ENCODE measurements at places on chromosomes 16 and 17.

GRCh38 chr17:9166788-9167187 is 145.5 kb downstream of the NTN1 start:
- no peak for DNase-seq

GRCh38 chr16:87487361-87487924 is 5.4 kb downstream of the ZCCHC14 start:
- peak; percentile 13 for DNase-seq

DNA sequence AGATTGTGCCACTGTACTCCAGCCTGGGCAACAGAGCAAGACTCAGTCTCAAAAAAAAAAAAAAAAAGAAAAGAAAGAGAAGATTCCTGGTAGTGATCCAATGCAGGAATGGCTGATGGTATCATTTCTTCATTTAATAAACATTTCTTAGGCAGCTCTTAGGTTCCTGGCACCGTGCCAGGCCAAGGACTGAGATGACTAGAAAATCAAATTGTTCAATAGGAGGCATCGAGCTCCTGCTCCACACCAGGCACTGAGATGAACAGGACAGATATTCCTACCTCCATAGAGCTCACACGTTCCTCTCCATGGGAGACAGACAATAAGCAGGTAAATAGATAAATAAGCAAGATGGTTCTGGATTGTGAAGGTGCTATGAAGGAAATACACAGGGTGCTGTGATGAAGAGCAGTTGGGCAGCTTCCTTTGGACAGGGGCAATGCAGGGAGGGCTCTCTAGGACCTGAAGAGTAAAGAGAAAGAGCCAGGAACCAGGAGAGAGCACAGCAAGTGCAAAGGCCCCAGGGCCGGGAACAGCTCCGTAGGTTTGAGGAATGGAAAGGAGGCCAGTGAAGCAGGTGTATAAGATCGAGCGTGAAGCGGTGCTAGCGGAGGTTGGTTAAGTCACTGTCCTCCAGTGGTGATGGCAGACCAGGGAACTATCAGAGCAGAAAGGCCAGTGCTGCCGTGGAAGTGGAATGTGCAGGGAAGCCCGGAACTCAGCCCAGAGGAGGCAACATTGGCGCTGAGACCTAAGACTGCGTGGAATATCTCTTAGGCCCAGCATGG is 26.5 kb upstream of the CRHR1 start:
- no peak for DNase-seq

- no peak for DNase-seq
These were observed 6.9 kb downstream of the RARA start for GRCh38 chr17:40315678-40316570.

GRCh38 chr16:80754476-80754875 is 49.9 kb downstream of the CDYL2 start:
- DNase-seq: no peak

- no peak for DNase-seq
These were observed 35.7 kb downstream of the CDRT4 start for GRCh38 chr17:15431766-15432165.

GRCh38 chr17:6596081-6596480 is 39.7 kb upstream of the PITPNM3 start:
- DNase-seq: no peak

GRCh38 chr16:86892509-86892908 is 314.2 kb downstream of the FOXL1 start:
- no peak for DNase-seq

DNA sequence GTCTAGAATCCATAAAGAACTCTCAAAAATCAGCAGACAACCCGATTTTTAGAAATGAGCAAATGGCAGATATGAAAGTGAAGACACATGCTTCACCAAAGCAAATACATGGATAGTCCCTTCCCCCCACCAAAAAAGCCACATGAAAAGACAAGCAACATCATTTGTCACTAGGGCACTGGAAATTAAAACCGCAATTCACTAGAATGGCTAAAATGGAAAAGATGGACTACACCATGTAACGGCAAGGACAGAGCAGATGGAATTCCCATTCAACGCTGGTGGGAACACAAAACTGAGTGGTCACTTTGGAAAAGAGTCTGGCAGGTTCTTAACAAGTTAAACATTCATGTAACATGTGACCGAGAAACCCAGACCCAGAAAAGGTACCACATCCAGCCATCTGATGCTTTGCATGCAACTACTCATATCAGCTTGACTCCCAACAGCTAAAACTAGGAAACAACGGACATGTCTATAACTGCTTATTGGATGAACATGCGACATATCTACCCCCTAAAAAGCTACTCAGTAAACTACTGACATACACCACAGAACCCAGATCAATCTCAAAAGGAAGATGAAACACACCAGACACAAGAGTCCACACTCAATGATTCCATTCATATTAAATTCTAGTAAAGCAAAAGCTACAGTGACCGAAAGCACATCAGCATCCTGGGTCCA is 132.6 kb downstream of the ZNF778 start:
- peak; percentile 38 for DNase-seq

DNA sequence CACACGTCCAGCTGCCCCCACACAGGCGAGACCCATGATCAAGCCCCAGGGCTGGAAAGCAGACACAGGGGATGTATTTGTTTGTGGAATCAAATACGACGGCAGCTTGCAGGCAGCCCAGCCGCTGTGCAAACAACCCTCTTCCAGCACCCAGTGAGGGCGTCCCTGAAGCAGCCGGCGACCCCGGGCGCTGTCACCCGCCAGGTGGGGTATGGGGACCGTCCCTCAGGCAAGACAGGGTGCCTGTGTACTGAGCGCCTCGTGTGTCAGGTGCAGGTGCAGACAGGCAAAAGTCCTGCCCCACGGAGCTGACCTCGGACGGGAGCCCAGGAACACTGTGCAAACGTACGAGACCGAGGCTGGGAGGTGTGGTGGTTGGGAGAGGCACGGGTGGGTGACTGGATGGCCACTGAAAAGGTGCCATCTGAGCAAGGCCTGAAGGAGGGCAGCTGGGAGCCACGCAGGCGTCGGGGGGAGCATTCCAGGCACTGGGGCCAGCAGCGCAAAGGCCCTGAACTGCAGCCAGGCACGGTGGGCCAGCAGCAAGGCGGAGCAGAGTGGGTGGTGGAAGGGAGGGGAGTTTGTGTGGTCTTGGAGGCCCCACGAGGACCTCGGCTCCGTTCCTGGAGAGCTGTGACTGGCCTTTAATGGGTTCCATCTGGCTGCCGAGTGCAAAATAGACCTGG is 48.5 kb downstream of the CBFA2T3 start:
- DNase-seq: no peak

GRCh38 chr17:76543826-76544545 is 4.1 kb downstream of the PRCD start:
- no peak for DNase-seq

DNA sequence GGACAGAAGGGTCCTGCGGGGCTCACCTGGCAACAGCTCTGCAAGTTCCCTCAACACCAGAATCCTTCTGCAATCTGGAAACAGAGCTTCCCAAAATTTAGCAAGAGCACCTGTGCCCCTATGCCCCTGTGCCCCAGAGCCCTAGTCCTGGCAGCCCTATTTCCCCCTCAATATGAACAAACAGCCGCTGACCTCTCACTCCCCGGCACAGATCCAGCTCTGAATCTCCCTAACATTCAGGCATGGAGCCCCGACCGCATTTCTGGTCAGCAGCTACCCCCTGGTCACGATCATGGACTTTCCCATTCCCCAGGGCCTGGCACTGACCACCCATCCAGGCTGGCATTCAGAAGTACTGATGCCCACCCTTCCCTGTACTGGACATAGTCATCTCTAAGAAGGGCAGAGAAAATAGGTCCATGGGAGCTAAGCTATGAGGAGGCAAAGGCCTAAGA is 110.8 kb upstream of the SMURF2 start:
- DNase-seq: no peak

DNA sequence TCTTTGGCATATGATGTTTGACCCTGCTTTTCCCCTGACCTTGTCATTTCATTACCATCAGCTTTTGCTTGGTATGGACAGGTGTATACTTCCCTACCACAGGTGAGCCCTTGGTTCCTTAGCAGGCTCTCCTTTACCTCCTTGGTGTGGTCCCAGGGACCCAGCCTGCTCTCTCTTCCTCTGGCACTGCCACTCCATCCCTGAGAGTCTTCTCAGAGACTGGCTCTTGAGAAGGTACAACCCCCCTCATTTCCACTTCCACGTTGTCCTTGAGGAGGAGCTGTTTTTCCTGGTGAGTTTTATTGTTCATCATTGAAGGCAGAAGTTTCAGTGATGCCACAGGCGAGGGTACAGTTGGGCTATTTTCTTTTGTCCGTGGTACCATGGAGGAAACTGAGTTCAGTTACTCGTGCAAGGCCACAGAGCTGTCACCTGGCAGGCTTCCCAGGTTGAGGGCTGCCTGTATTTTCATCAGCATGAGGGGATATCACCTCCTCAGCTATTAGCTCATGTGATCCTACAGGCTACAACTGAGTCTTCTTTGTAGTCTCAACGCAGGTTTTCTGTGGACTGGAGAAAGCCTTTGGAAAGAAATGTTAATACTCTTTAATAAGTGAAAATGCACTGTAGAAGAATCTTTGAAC is 52.3 kb downstream of the MSI2 start:
- no peak for DNase-seq

- DNase-seq: no peak
These were observed 49.3 kb upstream of the FBXO47 start for GRCh38 chr17:39016193-39017153.

GRCh38 chr17:42642336-42642735 is 16.7 kb upstream of the TUBG2 start:
- DNase-seq: no peak

- peak; percentile 49 for DNase-seq
These were observed 13.9 kb upstream of the HELZ start for GRCh38 chr17:67258821-67259468.

GRCh38 chr17:30957741-30958140 is 13.1 kb upstream of the RNF135 start:
- DNase-seq: no peak

DNA sequence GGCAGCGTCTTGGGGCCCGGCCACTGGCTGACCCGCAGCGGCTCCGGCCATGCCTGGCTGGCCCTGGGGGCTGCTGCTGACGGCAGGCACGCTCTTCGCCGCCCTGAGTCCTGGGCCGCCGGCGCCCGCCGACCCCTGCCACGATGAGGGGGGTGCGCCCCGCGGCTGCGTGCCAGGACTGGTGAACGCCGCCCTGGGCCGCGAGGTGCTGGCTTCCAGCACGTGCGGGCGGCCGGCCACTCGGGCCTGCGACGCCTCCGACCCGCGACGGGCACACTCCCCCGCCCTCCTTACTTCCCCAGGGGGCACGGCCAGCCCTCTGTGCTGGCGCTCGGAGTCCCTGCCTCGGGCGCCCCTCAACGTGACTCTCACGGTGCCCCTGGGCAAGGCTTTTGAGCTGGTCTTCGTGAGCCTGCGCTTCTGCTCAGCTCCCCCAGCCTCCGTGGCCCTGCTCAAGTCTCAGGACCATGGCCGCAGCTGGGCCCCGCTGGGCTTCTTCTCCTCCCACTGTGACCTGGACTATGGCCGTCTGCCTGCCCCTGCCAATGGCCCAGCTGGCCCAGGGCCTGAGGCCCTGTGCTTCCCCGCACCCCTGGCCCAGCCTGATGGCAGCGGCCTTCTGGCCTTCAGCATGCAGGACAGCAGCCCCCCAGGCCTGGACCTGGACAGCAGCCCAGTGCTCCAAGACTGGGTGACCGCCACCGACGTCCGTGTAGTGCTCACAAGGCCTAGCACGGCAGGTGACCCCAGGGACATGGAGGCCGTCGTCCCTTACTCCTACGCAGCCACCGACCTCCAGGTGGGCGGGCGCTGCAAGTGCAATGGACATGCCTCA is 773 bp downstream of the NTN3 start:
- no peak for DNase-seq

GRCh38 chr16:77385481-77385880 is 49.4 kb downstream of the ADAMTS18 start:
- DNase-seq: no peak

- DNase-seq: no peak
These were observed 1349.6 kb upstream of the CDH8 start for GRCh38 chr16:63385714-63386432.

DNA sequence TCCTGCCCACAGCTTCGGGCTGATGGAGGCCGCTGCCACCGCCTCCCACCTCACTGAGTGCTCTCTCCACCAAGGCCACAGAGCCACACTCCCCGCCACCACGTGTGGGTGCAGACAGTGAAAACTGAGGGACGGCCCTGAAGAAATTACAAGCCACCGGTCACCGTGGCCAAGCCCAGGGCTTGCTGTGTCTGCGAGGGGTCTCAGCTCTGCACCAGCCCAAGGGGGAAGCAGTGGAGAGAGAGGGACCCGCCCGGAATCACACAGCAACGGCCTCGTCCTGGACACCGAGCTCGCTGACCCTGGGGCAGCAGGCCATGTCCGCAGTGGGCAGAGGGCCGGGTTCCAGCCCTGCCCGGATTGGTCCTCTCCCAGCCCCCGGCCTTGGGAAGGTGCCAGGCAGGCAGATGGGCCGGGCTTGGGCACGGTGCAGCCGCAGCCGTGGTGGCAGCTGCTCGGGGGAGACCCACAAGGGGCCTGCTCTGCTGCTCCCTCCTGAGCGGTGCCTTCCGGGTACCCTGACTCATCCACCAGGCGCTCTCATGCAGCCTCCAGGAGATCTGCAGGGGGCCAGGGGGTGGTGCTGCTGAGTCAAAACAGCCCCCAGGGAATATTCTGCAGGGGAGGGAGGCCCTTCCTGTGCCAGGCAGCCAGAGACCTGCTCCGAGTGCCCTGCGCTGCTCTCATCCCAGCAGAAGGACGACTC is 52.0 kb downstream of the CBFA2T3 start:
- no peak for DNase-seq

- DNase-seq: no peak
These were observed 75.2 kb upstream of the DHX40 start for GRCh38 chr17:59490216-59490615.

- no peak for DNase-seq
These were observed 59.0 kb upstream of the ATP2A3 start for GRCh38 chr17:4023220-4023619.

GRCh38 chr16:24918641-24919040 is 72.9 kb downstream of the SLC5A11 start:
- DNase-seq: no peak

DNA sequence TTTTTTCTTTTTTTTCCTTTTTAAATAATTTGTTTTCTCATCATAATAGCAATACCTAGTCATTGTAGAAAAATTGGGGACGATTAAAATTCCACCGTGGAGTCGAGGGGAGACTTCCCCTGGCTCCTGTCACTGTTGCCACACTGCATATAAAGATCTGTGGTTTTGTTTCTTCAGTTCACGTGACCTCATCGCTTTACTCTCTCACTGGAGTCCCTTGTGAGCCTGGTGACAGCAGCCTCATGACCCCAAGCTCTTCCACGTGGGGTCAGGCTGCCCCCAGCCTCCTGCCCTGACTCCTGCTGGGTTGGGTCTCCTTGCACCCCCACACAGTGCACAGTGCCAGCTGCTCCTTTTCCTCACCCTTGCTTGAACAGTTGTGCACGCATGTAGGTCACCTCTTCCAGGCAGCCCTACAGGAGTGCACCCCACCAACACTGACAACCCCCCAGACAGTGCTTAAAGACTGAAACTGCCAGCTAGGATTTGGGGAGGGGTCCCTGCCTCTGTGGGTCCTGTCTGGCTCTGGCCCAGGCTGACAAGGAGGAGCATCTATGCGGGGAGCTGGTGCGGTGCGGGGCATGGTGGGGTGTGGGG is 7.3 kb upstream of the METRNL start:
- DNase-seq: peak; percentile 31

DNA sequence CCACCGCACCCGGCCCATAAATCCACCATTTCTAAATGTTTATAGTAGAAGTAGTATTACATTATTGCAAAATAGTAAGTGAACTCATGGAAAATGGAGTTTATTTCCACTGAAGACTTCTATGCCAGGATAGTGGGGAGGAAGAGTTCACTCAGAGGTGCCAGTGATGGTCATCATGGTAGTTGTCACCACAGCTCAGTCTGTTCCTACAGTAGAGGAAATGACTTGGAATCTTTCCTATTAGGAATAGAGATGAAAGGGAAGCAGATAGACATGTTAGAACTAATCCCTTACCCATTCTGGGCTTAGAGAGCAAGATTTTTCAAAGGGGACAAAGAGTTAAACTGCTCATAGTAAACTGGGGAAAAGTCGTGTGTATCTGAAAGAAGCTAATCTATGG is 20.1 kb downstream of the MRPL45 start:
- no peak for DNase-seq
